Substantia nigra (tissue), 51 donors: ENCODE measurements at places on chromosomes 5 and 9.

DNA sequence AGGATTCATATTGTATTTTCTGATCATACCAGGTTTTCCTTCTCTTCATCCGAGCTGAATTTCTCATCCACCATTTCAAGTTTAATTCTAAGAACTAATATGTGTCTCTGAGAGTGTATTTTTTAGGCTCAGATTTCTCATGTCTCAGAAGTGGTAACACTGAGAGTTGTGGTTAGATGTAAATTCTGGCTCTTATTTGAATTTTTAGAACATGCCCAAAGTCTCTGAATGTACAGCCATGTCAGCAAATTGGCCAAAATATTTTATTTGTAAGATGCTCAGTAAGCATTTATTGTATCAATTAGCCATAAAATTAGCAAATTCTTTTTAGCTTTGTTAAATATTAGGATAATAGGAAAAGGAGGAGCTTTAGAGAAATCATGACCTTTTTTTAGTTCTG lies 16.6 kb downstream of the SV2C start:
- no peak for DNase-seq

- no peak for DNase-seq
These were observed 109.9 kb downstream of the EDIL3 start for GRCh38 chr5:84274585-84275468.

DNA sequence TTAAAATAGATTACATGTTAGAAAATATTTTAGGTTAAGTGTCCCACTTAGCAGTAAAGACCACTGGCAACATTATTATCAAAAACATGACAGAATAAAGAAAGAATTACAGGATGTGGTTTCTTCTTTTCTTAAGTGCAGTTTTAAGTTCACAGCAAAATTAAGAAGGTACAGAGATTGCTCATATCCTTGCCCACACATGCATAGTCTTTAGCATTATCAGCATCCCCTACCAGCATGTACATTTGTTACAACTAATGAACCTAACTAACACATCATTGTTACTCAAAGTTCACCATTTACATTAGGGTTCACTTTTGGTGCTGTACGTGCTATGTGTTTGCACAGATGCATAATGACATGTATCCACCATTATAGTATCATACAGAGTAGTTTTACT lies 837.7 kb upstream of the CDH9 start:
- no peak for DNase-seq

DNA sequence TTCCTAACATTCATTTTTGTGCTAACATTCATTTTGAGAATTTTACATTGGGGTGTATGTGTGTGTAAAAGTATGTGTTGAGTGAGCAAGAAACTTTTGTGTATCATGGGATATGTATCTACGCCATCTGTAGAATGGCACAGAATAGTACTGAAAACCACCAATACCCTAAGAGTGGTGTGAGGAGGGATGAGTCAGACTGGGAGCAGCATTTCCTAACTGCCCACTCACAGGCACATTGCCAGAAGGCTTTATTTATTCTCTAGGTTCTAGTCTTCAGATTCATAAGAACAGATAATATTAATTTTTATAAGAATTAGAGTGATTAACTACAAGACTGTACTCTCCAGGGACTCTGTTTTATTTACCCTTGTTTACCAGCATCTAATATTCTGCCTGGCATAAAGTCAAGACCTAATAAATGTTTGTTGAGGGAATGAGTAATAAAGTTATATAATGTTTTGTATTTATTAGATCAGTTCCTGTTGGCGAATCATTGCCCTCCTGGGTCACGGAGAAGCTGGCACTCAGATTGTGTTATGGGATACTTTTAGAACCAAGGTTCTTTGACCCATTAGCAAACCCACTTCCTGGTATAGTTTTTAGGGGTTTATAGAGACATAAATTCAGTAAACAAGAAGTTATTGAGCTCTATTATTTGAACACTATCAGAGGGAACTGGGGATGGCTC lies 159.1 kb upstream of the PPP2R2B start:
- DNase-seq, result no peak

- DNase-seq, result no peak
These were observed 1.0 kb downstream of the KLF4 start for GRCh38 chr9:107488375-107489143.

DNA sequence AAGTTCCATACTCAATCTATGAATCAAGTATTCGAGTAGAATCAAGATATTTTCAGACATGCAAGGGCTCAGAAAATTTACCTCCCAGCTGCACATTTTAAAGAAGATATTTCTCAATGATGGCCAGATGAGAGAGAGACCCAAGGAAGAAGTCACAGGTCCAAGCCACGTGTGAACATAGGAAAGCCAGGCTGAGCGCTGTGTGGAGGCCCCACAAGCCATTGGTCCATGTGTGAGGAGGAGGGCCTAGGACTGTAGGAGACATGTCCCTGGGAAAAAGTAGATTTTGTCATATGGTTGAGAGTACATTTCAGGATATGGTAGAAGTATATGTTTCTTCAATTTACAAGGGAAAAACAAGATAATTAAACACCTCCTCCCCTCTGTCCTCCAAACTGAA lies 115.8 kb upstream of the RPS23 start:
- DNase-seq, result no peak

GRCh38 chr5:79829260-79829659 lies 139.6 kb downstream of the CMYA5 start:
- DNase-seq, result no peak
